Left lung (tissue), 14 donors: ENCODE measurements at places on chromosomes 16 and 17. TPM values are rescaled to one million over a fixed set of nuclear protein-coding genes. Genes with fewer than 3 reads are reported as not detected.
A peak's percentile ranks its signal among the peaks of the same experiment; 100 is the strongest.

- peaks cover 43% of the 10 kb centered on the region for H3K36me3 ChIP-seq
- H3K27me3 ChIP-seq: no peaks in the 10 kb centered on the region
- peaks cover 49% of the 10 kb centered on the region for H3K4me1 ChIP-seq
- H3K27ac ChIP-seq: no peak overlapping the region
- H3K4me3 ChIP-seq: no peak overlapping the region
- no peak for DNase-seq
These were observed 4.3 kb downstream of the TMEM11 start for GRCh38 chr17:21209511-21210175.

DNA sequence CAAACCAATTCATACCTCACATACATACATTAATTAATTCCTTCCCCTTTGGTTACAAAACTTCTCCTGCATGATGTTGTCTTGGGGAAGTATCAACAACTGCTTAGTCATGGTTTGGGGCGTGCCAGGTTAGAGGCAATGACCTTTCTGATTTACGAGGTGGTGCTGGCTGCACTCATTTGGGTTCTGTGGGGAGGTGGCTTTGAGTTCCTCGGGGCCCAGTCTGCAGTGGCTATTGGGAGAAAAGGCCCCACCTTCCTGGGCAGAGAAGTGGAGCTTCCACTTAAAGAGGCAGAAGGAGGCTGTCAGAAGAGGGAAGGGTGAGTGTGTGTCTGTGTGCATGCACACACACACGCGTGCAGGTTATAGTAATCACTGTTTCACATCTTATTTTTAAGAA, 10.2 kb upstream of the ETV4 start:
- H3K4me3 ChIP-seq: no peak overlapping the region
- peaks cover 23% of the 10 kb centered on the region for H3K27me3 ChIP-seq
- no peak overlapping the region for H3K27ac ChIP-seq
- no peaks in the 10 kb centered on the region for H3K4me1 ChIP-seq

ALDH3A1 gene
- 1.2 TPM for total RNA-seq

DNA sequence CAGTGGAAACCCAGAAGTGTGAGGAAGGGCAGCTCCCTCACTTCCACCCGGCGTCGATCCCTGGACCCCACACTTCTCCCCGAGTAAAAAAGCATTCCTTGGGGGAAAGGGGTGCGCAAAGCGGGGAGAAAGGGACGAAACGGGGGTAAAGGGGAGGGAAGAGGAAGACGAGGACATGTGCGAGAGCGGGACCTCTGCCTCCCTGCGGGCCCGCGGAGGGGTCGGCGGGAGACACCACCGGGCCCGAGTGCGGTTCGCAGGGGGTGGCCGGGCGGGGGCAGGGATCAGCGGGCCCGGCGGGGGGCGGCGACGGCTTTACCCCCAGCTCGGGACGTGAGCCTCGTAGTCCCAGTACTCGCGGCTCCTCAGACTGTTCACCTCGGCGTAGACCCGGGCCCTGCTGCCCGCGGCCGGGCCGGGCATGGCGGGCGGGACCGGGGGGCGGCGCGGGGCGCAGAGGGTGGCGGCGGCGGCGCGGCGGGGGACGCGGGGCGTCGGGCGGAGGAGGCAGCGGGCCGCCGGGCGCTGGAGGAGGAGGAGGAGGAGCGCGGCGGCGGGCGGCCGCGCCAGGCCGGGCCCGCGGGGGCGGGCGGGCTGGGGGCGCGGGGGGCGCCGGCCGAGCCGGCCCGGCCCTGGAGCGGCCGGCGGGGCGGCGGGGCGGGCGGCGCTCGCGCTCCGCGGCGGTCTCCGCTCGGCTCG, 443 bp downstream of the CSNK2A2 start:
- H3K27ac ChIP-seq: peak overlapping the region; percentile 37
- H3K4me3 ChIP-seq: peak overlapping the region; percentile 71
- no peaks in the 10 kb centered on the region for H3K36me3 ChIP-seq
- H3K4me1 ChIP-seq: peaks cover 7% of the 10 kb centered on the region

C17orf78 gene
- not detected for total RNA-seq

DNA sequence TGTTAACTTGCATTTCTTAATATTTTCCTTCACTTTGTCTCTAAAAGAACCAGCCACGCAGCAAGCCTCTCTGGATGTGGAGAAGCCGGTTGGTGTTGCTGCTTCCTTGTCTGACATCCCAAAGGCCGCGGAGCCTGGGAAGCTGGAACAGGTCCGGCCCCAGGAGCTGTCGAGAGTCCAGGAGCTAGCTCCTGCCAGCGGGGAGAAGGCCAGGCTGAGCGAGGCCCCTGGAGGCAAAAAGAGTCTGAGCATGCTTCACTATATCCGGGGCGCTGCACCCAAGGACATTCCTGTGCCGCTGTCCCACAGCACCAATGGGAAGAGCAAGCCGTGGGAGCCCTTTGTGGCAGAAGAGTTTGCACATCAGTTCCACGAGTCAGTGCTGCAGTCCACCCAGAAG, 22.8 kb downstream of the GINS2 start:
- H3K4me1 ChIP-seq: no peaks in the 10 kb centered on the region
- no peak overlapping the region for H3K4me3 ChIP-seq
- no peak for DNase-seq
- H3K27me3 ChIP-seq: no peaks in the 10 kb centered on the region

DNA sequence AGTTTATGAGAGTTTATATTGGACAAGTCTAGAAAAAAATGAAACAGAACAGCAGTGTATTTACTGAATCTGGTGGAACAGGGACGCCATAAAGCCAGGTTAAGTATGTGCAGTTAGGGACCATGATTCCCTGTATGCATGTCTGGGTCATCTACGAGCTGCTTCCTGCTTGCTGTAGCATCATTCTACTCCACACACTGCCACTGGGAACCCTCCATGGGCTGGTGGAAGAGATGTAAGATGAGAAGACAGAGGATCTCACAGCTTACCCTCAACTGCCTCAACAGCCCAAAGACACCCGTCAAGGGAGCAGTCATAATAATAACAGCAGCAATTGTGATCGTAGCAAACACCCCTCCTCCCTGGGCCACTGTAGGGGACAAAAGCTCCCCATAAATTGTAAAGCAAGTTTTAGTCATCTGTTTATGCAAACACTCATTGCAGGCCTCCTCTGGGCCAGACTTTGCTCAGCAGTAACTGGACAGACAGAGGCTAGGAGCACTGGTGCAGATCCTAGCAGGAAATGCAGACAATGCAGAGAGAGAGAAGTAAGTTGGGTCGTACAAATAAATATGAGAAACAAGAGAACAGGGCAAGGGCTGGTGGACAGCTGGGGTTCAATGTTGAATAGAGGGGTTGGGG, 188.0 kb downstream of the SOX9 start:
- H3K27ac ChIP-seq: no peak overlapping the region
- DNase-seq: no peak
- H3K4me1 ChIP-seq: no peaks in the 10 kb centered on the region
- H3K4me3 ChIP-seq: no peak overlapping the region
- no peaks in the 10 kb centered on the region for H3K36me3 ChIP-seq
- H3K27me3 ChIP-seq: no peaks in the 10 kb centered on the region

DNA sequence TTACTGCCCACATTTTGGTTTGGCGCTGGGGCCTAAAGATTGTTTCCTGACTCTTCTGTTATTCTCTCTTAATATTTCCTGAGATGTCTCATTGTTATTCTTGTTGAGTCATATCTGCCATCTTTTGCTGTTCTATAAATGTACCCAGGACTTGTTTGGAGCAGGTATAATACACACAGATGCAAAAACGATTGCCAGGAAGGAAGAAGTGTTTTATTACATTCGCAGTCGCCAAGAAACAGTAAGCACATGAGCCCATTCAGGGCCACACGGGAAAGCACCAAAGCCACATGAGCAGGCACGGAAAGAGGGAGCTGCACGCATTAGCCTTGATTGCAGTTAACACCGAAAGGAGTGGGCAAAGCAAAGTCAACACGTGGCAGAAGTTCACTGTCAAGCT, 70.2 kb downstream of the ARHGAP44 start:
- H3K27ac ChIP-seq: no peak overlapping the region
- H3K4me3 ChIP-seq: no peak overlapping the region
- no peaks in the 10 kb centered on the region for H3K27me3 ChIP-seq
- H3K36me3 ChIP-seq: no peaks in the 10 kb centered on the region
